ENCODE measurements at places on chromosomes 13 and 19.

DNA sequence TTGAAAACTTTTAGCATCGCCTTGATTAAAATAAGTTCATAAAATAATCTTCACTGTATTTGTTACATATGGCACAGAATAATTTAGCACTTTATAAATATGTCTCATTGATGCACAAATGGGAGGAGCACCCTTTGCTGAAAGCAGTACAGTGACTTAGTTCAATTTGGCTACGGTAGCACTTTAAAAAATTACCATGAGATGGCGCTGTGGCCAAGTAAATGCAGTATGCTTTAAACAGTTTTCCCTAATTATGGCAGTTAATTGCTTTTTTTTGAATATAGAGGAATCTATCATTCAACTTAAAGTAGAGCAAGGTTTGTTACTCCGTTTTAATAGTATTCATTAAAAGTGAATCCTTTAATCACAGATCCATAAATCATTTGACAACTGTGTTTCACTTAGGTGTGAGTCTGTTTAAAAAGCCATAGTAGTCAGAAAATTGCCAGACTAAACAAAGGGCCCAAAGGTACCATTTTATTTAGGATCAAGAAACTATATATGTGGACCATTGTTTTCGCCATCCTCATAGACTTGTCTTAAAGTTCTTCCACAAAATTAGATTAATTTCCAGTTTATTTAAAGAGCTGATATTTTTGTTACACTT, 34.7 kb upstream of the ESD start:
- DNase-seq = no peak

DNA sequence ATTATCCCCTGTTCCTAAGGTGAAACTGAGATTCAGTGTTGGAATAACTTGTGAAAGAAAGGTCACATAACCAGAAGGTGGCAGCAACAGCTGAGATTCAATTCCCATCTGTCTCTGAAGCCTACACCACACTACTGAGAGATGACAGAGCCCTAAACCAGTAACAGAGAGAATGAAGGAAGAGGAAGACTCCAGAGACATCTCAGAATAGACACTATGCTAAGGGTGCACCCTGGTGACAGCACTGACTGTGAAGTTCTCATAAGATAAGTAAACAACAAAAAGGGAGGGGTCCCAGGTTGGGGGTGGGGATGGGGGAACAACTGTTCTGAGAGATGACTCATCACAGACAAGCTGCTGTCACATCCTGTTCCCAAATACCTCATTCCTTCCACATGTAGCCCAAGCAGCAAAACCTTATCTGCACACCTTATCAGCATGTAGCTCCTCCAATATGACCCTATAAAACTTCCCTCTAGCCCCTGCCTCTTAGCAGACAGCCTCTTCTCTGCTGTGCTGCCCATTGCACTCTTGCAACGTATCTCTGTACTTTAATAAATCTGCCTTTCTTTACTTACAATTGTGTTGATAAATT, 46.5 kb downstream of the UTP14C start:
- no peak for DNase-seq

DNA sequence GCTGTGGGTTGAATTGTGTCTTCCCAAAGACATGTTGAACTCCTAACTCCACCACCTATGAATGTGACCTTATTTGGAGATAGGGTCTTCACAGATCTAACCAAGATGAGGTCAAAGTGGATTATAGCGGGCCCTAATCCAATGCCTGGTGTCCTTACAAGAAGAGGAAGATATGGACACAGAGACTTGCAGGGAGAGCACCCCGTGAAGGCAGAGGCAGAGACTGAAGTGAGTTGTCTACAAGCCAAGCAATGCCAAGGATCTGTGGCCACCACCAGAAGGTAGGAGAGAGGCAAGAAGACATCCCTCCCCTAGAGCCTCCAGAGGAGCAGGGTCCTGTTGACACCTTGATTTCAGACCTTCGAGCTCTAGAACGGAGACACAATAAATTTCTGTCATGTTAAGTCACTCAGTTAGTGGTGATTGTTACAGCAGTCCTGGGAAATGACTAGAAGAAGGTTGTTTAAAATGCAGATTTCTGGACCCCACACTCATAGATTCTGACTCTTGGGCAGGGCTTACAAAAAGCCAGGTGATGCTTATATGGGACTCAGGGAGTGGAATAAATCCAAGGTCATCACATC, 70.6 kb downstream of the FGF9 start:
- DNase-seq = no peak

GRCh38 chr13:78430166-78430791, 173.1 kb downstream of the POU4F1 start:
- no peak for DNase-seq

DNA sequence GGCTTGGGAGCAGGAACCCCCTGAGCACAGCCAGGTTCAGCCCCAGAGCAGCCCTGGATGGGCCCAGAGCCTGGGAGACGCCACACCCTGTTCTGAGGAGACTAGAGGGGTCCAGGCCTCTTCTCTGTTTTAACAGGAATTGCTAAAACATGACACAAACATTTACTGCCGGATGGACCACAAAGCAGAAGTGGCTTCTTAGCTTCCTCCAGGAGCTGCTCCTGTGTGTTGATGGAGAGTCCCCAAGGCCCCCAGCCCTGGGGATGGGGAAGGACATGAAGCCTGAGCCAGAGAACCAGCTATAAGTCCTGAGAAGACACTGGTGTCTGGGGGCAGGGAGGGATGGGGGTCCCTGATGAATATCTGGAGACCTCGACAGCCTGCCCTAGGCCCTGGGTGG, 14.6 kb downstream of the CEACAM3 start:
- no peak for DNase-seq

- no peak for DNase-seq
Measured at GRCh38 chr13:51793570-51794271, 10.2 kb downstream of the DHRS12 start.

DNA sequence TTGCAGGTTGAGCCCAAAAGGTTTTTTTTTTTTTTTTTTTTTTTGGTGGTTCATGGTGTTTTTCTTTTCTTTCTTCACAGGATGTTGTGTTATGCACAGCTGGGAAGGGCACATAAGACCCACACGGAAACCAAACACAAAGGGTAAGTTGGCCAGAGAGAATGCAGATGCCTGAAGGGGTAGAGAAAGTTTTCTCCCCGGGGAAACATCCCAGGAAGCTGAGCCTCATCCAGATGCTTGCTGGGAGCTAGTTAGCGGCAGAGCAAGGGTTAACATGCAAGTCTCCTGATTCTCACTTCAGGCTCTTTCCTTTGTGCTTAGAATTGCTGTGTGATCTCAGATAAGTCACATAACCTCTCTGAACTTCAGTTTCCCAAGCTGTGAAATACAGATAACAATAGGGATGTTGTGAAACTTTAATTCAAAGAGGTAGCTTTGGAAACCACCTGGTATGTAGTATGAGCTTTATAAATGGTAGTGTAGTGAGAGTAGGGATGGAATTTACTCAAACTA, 3.1 kb downstream of the ADGRE1 start:
- no peak for DNase-seq

- peak; percentile 68 for DNase-seq
Measured at GRCh38 chr13:23466144-23467002, 32.9 kb upstream of the SACS start.

DNA sequence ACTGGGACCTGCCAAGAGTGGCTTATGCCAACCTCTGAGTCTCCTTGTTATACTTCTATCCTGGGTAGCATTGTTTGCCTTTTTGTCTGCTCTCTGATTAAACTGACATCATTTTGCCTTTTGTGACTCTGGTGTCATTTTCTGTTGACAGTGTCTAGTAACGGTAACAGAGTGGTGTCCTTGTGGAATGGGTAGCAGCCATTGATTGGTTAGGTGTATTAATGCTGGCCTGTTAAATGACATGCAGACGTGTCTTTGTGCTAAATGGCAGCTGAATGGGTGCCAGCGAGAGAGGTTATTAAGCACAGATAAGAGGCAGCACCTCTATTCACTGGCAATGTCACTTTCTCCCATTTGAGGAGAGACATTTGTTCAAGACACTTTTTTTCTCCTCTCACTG, 1289.4 kb downstream of the PCDH9 start:
- no peak for DNase-seq

All from NCI-H2227 treated with DMSO at 0.1 percent for 48 hours (cell line).